Muscle of back (tissue), 13 donors: ENCODE measurements at places on chromosomes 6 and 20. TPM values are rescaled to one million over a fixed set of nuclear protein-coding genes. Genes with fewer than 3 reads are reported as not detected.

The BMP6 gene
- 1.6 TPM for polyA plus RNA-seq

The BIRC7 gene
- 0.20 TPM for polyA plus RNA-seq

The MAS1L gene
- polyA plus RNA-seq: not detected

The OOEP gene
- polyA plus RNA-seq: not detected

The SRXN1 gene
- polyA plus RNA-seq: 8.0 TPM

The TAPBP gene
- polyA plus RNA-seq: 25.5 TPM

The SNPH gene
- polyA plus RNA-seq: 5.2 TPM
